Spinal cord (tissue), 10 donors: ENCODE measurements at places on chromosomes 6 and 20. TPM values are rescaled to one million over a fixed set of nuclear protein-coding genes. Genes with fewer than 3 reads are reported as not detected.
A peak's percentile ranks its signal among the peaks of the same experiment; 100 is the strongest.

- no peak for DNase-seq
These were observed 240.3 kb upstream of the TAB2 start for GRCh38 chr6:149077208-149077607.

DNA sequence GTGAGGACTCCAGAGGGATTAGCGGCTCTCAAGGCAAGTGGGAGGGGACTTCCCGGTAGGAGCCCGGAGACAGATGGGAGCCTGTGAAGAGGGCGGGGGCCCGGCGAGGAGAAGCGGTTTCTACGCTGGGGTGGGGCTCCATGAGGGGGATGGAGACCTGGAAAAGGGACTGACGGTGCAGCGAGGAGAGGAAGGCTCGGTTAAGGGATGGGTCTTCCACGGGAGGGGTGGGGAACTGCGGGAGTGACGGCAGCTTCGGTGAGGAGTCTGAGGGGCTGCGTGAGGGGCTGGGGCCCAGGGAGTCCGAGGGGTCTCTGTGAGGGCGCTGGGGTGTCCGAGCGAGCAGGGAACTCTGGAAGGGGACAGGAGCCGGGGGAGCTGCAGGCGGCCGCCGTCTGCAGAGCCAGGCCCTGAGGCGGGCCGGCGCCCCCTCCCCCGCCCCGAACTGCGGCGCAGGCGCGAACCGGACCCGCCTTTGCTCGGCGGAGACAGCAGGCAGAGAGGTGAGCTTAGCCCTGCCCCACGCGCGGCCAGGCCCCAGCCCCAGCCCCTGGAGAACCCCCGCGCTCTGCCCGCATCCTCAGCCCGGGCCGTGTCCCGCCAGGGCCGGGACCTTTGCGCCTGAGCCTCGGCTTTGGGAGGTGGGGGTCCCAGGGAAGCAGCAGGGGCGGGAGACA lies at the start of gene NRSN2:
TSS of gene NRSN2 (plus strand) at position 472 of the 677 bp plus-strand sequence. CDS start 2,533 bp downstream, outside the sequence.
- no peak for DNase-seq

DNA sequence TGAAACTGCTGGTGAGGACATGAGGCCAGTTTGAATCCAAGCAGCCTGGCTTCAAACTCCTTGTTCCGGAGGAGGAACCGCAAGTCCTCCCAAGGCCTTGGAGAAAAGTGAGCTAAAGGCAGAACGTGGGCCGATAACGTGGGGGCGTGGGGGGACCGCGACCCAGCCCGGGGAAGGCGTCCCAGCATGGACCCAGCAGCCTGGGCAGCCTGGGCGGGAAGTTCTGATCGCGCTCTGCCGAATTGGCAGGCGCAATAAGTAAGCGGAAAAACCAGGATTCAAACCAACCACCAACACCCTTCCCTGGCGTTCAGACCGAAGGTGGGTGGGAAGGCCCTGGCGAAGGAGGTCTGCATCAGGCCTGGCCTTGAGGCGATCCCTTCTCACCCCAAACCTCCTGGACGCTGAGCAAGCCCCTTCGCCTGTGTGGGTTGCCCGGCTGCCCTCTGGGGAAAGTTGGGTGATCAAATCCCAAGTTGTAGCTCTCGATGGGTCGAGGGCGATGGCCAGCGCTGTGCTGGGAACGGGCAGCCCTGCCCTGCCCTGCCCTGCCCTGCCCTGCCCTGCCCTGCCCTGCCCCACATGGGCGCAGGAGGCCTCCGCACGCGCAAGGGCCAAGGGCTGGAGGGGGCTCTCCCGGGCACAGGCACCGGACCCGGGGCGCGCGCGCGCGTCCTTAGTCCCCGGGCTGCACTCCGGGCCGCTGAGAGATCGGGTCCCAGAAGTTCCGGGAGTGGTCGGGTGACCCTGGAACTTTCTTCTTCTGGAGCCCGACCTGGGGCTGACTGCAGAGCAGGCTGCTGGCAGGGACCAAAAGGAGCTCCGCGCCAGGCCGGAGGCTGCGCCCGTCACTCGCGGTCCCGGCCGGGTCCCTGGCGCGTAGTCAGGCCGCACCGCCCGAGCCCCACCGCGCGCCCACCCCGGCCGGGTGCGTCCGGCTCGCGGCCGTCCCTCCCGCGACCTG lies 637 bp upstream of the SLC22A3 start:
- no peak for DNase-seq

- DNase-seq, result no peak
These were observed 34.9 kb upstream of the PRDM1 start for GRCh38 chr6:106051226-106051625.

- DNase-seq, result no peak
These were observed 265.6 kb downstream of the CDC5L start for GRCh38 chr6:44653091-44653490.

GRCh38 chr6:129785047-129785755 lies 75.2 kb upstream of the ARHGAP18 start:
- no peak for DNase-seq

GRCh38 chr6:107600936-107601335 lies 111.0 kb downstream of the SOBP start:
- DNase-seq, result no peak

CASS4 gene
- total RNA-seq, result 1.3 TPM

- DNase-seq, result no peak
These were observed 299.5 kb downstream of the PAX1 start for GRCh38 chr20:22004946-22005345.

DNA sequence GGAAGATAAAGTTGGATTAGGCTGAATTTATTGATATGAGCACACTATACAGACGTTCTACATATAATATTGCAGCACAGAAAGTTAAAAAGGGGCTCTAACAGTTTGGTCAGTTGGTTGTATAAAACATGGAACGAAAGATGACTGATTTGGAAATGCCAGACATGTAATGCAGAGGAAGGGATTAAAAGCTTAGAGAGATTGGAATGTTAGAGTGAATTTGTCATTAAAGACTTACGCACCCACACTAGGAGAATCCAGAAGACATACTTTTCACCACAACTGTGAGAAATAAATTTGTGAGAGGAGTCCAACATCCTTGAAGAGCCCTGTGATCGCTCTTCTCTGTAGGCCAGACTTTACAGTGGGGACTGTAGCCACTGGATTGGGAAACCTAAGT lies 134.7 kb downstream of the GPR63 start:
- no peak for DNase-seq

DNA sequence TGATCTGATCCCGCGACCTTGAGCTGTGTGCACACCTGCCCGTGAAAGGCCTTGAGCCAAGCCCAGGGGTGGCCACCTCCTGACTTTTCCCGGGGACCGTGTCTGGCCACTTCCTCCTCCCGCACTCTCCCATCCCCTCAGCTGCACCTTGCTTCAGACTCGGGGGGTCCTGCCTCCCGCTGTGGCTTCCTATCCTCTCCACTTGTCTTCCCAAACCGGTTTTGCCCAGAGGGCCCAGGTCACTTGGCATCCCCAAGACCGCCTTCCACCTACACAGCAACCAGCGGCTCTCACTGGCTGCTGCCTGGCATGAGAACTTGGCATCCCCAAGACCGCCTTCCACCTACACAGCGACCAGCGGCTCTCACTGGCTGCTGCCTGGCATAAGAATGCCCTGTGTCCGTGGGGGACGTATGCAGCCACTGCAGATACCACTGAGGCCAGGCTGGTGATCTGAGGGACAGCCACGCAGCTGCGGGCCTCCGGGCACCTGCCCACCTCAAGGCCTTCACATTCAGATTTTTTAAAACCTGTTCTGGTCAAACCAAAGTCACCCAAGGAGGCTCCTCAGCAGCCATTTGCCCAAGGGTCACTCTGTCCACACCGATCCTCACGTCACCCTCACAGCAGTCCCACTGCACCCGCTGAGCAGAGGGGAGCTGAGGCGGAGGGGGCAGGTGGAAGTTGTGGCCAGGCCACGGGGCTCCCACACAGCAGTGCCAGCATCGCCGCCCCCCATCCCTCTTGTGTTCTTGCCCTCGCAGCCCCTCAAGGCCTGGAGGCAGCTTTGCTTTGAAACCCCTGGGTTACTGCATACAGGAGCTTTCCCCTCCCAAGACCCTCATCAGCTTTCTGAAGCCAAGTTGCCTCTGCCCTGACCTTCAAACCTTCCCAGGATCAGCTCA lies 245.5 kb downstream of the TAF4 start:
- no peak for DNase-seq

GRCh38 chr6:124294574-124295200 lies 491.0 kb downstream of the NKAIN2 start:
- DNase-seq, result no peak

MANEA gene
- 39.5 TPM for total RNA-seq

SLC22A16 gene
- 0.66 TPM for total RNA-seq

- no peak for DNase-seq
These were observed 192.2 kb upstream of the SYNDIG1 start for GRCh38 chr20:24277196-24277595.

GRCh38 chr6:159422041-159422984 lies 253.1 kb downstream of the FNDC1 start:
- DNase-seq, result no peak

GRCh38 chr20:57936636-57937385 lies 227.0 kb upstream of the PMEPA1 start:
- DNase-seq, result no peak

TBX18 gene
- 26.6 TPM for total RNA-seq

LCA5 gene
- total RNA-seq, result 13.0 TPM

- no peak for DNase-seq
These were observed 101.8 kb downstream of the CEP57L1 start for GRCh38 chr6:109197061-109197460.

KIF3B gene
- 64.8 TPM for total RNA-seq

DNA sequence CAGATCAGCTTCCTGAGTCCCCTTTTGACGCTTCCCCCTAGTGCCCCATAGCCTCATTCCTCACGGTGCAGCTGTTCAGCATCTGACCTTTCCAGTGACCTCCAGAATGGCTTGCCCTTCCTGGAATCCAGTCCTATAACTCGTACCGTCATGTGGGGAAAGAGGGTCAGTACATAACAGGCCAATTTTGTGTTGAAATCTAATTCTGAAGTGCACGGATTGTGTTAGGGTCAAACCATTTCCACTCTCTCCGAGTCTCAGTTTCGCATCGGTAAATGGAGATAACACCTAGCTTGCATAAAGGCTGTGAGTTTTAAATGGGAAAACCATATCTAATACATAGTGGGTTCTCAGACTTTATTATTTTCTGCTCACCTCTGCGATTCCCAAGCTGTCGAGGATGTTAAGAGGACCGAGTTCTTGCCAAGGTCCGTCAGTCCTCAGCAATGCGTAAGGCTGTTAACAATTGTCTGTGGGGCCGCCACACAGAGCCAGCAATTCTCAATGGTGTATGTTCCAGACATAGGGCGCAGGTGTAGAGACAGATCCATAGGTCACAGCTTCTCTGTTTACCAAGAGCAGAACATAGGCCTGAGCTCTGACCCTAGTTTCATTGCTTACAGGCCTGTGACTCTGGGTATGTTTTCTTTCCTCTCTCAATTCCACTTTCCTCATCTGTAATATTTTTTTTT lies 45.5 kb upstream of the CCR6 start:
- DNase-seq, result no peak

- DNase-seq, result no peak
These were observed 90.8 kb downstream of the THBS2 start for GRCh38 chr6:169162752-169163407.

- no peak for DNase-seq
These were observed 102.6 kb upstream of the ADGRF4 start for GRCh38 chr6:47595785-47596184.

- DNase-seq, result no peak
These were observed 8.4 kb downstream of the PI3 start for GRCh38 chr20:45183084-45183483.

DNA sequence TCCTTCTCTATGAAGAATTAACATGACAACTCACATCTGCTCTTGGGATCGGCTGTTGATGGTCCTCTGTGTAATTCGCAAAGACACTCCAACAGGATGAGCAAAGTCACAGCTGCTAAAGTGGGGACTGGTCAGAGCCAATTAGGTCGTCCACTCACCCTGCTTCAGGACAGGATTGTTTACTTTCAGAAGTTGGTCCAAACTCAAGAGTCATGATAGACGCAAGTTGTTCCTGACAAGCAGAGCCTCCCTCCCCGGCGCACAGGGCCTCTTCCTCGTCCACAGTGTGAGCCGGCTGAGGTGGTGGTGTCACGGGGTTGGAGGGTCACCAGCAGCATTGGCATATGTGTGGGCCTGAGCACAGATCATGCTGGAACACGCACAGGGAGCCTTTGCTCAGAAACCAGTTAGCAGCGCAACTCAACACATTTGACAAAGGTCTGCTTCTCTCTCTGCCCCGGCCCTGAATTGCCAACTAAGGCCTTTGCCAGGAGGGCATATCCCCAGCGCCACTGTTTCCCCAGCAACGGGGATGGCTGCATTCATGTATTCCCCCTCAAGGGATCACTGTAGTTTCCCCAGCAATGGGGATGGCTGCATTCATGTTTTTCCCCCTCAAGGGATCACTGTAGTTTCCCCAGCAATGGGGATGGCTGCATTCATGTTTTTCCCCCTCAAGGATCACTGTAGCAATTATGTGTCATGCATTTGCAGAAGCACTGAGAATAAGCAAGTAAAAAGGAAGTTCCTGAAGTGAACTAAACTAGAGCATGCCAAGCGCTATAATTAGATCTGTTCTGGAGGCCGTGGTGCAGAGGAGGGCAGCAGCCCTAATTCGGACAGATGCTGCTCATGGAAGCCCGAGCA lies 111.7 kb downstream of the THBS2 start:
- DNase-seq, result peak; percentile 91

CLDN20 gene
- 0.79 TPM for total RNA-seq

DNA sequence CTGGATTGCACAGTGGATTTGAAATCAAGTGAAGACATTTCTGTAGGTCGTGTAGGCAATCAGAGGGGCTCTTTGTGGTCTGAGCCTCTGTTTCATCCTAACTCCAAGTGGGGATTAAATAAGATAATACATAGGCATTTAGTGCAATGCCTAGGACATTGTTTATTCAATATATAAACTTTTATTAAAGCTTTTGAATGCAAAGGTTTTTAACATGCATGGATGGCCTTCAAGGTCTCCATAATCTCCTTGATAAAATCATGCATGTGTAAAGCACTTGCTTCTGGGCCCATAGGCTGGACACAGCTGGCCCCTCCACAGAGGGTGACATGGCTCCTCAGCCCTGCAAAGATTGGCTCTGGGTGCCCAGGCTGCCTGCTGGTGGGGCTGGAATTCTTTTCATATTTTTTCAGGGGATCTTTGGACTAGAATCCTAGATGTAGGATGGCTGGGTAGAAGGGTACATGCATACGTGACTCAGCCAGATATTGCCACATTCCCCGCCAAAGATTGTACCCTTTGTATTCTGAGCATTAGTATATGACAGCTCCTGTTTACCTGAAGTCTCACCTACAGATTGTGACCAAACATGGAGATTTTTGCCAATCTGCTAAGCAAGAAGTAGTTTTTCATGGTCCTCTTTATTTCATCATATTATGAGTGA lies 19.0 kb upstream of the AVP start:
- no peak for DNase-seq

EYS gene
- 4.5 TPM for total RNA-seq

SYNGAP1 gene
- 11.5 TPM for total RNA-seq

DNA sequence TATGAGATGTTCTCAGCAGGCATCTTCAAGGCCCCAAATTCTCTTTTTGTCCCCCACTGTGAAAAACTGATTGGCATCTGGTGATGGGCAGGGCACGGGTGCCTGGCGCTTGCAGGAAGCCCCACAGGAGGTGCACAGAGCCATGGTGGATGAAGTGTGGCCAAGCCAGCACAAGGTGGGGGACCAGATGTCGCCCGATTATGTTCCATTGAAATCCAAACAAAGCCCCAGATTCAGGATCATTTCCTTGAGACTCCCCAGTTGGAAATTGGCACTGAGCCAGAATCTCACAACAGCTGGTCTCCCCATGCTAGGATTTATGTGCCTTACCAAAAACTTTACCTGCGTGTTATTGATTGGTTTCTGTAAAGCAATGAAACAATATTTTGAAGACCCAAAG lies 186.1 kb downstream of the ADAT2 start:
- no peak for DNase-seq
